ENCODE measurements at places on chromosomes 16 and 17.

DNA sequence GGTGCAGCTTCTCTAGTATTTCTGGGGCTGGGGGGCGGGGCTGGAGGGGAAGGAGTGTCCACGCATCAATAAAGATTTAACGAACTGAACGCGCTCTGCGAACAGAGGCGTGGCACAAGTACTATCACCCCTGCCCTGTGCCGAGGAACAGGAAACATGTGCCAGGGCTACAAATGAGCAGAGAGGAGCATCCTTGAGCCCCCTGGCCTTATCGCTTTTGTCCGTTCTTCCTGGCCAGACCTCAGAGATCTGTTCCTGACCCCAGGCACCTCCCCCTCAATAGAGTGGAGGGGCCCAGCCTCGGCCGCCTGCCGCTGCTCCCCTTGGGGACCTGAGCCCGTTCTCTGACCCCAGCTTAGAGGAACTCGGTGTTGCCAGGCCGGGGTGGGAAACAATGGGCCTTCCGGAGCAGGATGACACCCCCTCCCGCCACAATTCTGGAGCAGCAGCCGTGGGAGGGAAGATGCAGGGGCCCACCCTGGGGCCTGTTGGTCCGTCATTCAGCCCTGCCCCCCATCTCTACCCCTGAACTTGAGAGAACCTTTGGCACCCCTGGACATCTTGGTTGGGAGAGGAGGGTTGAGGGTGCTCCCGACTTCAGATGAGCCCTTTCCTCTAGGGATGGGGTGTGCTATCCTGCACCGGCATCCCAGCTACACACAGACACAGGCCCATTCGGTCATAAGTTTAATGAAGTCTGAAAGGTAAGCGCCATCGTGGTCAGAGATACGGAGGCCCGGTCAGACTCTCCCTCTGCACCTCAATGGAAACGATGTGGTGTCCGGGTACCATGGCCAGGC lies 1.1 kb downstream of the NAA38 start:
- H3K4me3 ChIP-seq, result peak overlapping the region; percentile 83
- peak; percentile 16 for DNase-seq
- peaks cover 43% of the 10 kb centered on the region for H3K36me3 ChIP-seq
- peaks cover 49% of the 10 kb centered on the region for H3K4me1 ChIP-seq
- no peaks in the 10 kb centered on the region for H3K27me3 ChIP-seq

- no peak overlapping the region for H3K4me3 ChIP-seq
- no peaks in the 10 kb centered on the region for H3K36me3 ChIP-seq
- H3K4me1 ChIP-seq, result no peaks in the 10 kb centered on the region
- H3K27ac ChIP-seq, result no peak overlapping the region
- H3K27me3 ChIP-seq, result peaks cover 22% of the 10 kb centered on the region
These were observed 8.4 kb downstream of the KRT39 start for GRCh38 chr17:40958086-40958953.

DNA sequence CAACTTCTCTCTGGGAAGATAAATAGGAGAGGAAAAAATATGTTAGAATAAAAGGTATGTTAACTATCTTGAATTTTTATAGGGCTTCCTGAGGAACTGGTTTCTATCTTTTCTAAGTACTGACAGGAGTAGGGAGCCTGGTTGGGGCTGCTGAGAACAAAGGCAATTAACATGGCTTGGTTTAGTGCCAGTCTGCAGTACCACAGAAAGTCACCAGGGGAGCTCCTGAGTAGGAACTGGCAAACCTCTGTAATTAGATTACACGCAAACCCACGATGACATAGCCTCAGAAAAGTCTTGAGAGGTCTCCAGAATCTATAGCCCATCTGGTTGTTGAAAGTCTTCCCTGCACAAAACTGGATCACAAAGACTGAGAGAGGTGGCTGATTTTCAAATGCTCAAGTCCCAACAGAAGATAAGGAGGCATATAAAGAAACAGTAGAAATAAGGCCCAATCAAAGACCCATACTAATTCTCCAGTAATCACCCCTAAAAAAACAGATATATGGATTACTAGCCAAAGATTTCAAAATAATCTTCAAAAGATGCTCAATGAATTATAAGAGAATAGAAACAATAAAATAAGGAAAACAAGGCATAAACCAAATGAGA lies 11.7 kb upstream of the CNTNAP4 start:
- peak; percentile 58 for DNase-seq
- no peak overlapping the region for H3K27ac ChIP-seq
- H3K4me3 ChIP-seq, result no peak overlapping the region
- peaks cover 2% of the 10 kb centered on the region for H3K27me3 ChIP-seq
- H3K36me3 ChIP-seq, result no peaks in the 10 kb centered on the region

GRCh38 chr16:20879175-20880040 lies 20.8 kb downstream of the DCUN1D3 start:
- H3K27ac ChIP-seq, result no peak overlapping the region
- peaks cover 15% of the 10 kb centered on the region for H3K4me1 ChIP-seq
- no peak for DNase-seq
- H3K4me3 ChIP-seq, result no peak overlapping the region

- H3K36me3 ChIP-seq, result no peaks in the 10 kb centered on the region
- H3K27me3 ChIP-seq, result peaks cover 13% of the 10 kb centered on the region
These were observed 465 bp upstream of the PRSS22 start for GRCh38 chr16:2858245-2859025.

- no peak overlapping the region for H3K27ac ChIP-seq
- no peaks in the 10 kb centered on the region for H3K27me3 ChIP-seq
- H3K36me3 ChIP-seq, result no peaks in the 10 kb centered on the region
- no peak for DNase-seq
These were observed 417.1 kb upstream of the CDH11 start for GRCh38 chr16:65538976-65539375.

GRCh38 chr16:3004781-3005284 lies 7.9 kb upstream of the CLDN9 start:
- H3K36me3 ChIP-seq, result no peaks in the 10 kb centered on the region
- no peak overlapping the region for H3K27ac ChIP-seq
- no peak for DNase-seq
- no peaks in the 10 kb centered on the region for H3K27me3 ChIP-seq

GRCh38 chr17:28392491-28392890 lies 13.5 kb downstream of the SLC46A1 start:
- no peaks in the 10 kb centered on the region for H3K36me3 ChIP-seq
- no peaks in the 10 kb centered on the region for H3K4me1 ChIP-seq
- H3K27me3 ChIP-seq, result no peaks in the 10 kb centered on the region
- no peak for DNase-seq
- no peak overlapping the region for H3K27ac ChIP-seq

Data from DND-41 (cell line).